ENCODE measurements at places on chromosomes 6 and 20. TPM values are rescaled to one million over a fixed set of nuclear protein-coding genes. Genes with fewer than 3 reads are reported as not detected.

Gene ADGRF1
- not detected for total RNA-seq

Gene EMILIN3
- total RNA-seq: not detected

Gene NOX3
- total RNA-seq: not detected

Gene ABCC10
- 20.3 TPM for total RNA-seq

Gene COL9A3
- 0.26 TPM for total RNA-seq

Gene IL20RA
- total RNA-seq: 0.12 TPM

Gene CGA
- total RNA-seq: not detected

Gene C6orf163
- total RNA-seq: 2.1 TPM

Gene CDH4
- not detected for total RNA-seq

Gene MYBL2
- 3.9 TPM for total RNA-seq

Gene PPIL6
- total RNA-seq: 3.2 TPM

Gene DCDC2
- total RNA-seq: not detected

Gene ELOVL2
- not detected for total RNA-seq

Gene PPP1R14C
- 11.3 TPM for total RNA-seq

All from aortic smooth muscle cell (primary cell).